Stimulated activated CD4-positive, alpha-beta T cell treated with anti-CD3 and anti-CD28 coated beads, Interleukin-4, amount 100 ng/mL, for 1 hour (primary cell): ENCODE measurements at places on chromosomes 12 and 14.

- DNase-seq: no peak
These were observed 230.9 kb upstream of the ARID2 start for GRCh38 chr12:45498645-45499044.

- DNase-seq: no peak
These were observed 116.1 kb downstream of the SCARB1 start for GRCh38 chr12:124747426-124748161.

DNA sequence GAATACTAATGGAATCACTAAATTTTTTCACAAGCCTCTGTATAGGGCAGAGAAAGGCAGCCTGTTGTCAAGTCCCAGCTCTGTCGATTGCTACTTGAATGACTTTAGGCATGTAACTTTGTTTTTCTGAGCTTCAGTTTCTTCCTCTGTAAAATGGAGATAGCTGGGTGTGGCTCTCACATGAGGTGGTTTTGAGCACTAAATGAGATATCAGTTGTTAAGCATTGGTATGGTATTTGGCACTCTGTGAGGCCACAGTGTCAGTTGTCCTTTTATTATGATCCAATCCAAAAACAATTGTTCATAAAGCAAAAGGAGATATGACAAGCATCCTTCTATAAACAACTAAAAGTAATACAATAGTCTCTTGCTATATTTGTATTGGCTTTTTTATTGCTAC lies 120.6 kb downstream of the DUSP6 start:
- DNase-seq: no peak

DNA sequence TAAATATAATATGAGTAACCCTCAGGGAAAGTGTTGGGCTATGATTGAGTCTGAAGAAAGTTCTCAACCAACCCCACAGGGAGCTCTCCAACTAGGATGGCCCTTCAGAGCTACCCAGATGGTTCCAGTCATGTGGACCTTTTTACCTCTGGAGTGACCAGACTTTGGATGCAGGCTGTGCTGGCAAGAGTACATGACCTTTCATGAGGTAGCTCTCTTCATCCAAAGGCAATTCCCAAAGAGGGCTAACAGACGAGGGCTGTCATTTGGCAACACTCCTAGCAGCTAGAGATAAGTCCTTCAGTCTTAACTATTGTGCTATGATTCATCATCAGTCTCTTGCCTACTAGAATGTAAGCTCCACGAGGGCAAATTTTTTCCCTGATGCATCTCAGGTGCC lies 75.4 kb downstream of the DUSP6 start:
- DNase-seq: no peak

DNA sequence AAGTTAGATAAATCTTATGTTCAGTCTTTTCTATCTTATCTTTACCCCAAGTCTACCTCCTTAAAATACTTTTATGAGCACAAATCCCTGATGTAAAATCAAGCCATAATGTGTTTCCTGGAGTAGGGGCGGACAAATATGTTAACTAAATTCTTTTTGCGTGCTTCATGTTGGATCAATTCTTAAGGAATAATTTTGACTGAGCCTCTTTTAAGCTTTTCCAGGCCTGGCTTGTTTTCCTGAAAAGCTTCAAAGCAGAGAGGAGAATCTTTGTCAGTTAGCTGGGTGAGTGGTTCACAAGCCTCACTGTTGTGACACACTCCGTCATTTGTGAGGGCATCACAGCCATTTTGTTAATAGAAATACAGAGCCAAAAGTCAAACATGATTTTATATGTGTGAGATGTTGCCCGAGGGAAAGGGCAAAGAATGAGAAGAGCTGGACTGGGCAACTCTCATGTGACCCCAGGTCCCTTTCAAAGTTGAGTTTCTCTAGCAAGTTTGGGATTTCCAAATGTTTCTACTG lies 468.9 kb downstream of the RGS6 start:
- DNase-seq: no peak

DNA sequence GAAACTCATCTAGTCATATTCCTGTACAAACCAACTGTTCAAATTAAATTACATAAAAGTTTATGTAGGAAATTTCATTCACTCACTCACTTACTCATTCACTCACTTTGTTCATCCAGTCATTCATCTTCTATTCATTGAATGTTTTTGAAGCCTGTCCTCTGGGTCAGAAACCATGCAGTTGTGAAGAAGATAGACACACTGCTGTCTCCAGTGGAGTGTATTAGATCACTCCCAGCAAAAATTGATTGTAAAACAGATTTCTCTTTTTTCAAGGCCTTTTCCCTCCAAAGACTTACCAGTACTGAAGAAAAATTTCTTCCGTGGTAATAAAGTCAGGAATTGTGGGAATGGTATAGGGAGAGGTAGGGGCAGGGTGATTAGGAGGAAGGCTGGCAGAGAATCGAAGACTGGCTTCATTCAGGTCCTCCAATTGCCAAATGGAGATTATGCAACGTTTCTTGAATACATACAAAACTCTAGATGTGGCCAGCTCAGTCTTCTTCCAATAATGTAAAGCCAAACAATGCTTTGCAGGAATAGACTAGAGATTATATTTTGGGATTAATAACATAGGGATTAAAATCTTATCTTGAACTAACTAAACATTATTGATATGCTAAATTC lies 9.1 kb downstream of the LRRK2 start:
- DNase-seq: no peak

DNA sequence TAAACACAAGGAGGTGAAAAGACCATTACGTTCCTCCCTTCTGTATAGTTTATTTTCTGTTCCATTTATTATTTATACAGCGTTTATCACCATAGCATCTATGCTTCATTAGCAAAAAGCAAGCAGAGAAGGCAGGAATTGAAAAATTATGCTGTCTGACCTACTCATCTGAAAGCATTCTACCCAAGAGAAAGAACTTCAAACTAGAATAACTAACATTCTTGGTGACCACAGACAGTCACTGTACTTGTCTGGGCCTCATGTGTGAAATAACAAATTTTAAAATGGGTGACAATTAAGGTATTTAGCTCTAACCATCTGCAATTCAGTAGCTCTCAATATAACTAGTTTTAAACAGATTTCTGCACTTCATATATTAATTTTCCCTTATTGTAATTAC lies 29.3 kb upstream of the PDE3A start:
- no peak for DNase-seq

- no peak for DNase-seq
These were observed 4.7 kb upstream of the EPYC start for GRCh38 chr12:91009319-91009950.

DNA sequence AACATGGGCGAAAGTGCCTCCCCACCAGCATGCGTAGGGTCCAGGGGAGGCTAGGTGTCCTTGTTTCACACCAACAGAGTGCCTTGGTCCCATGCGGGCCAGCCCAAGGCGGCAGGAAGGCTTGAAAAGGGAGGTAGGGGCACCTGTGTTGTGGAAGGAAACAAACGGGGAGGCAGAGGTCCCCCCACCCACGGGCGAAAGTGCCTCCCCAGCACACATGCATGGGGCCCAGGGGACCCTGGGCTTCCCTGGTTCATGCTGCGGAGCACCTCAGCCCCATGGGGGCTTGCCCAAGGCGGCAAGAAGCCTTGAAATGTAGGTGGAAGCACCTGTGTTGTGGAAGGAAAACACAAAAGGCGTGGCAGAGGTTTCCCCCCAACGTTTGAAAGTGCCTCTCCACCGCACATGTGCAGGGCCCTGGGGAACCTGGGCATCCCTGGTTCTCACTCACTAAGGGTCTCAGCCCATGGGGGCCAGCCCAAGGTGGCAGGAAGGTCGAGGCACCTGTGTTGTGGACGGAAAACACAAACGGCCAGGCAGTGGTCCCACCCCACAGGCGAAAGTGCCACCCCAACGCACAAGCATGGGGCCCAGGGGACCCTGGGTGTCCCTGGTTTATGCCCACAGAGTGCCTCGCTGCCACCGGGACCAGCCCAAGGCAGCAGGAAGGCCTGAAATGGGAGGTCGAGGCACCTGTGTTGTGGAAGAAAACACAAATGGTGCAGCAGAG lies 374.7 kb downstream of the ALG10 start:
- DNase-seq: no peak

- peak; percentile 43 for DNase-seq
These were observed 396.7 kb upstream of the OR4E1 start for GRCh38 chr14:22070119-22070982.

- DNase-seq: no peak
These were observed 38.1 kb upstream of the GARIN2 start for GRCh38 chr14:67151082-67151666.

DNA sequence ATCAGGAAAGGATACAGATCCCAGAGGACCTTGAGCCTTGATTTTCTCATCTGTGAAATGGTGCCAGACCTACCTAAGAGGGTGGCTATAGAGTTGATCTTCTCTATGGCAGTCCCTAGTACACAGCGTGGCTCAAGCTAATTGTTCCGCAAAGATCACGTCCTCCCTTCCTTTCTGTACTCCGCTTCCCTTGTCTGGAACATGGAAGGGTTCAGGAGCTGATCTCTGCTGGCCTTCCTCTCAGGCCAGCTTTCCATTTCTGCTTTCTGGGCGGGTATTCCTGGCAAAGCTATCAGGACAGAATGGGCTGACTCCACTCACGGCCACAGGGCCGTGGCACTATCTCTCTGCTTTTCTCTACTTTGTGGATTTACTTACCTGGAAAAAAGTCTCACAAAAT lies 6.5 kb downstream of the CAMKK2 start:
- DNase-seq: no peak

- DNase-seq: no peak
These were observed 14.2 kb upstream of the RNU6-8 start for GRCh38 chr14:32217301-32217700.

DNA sequence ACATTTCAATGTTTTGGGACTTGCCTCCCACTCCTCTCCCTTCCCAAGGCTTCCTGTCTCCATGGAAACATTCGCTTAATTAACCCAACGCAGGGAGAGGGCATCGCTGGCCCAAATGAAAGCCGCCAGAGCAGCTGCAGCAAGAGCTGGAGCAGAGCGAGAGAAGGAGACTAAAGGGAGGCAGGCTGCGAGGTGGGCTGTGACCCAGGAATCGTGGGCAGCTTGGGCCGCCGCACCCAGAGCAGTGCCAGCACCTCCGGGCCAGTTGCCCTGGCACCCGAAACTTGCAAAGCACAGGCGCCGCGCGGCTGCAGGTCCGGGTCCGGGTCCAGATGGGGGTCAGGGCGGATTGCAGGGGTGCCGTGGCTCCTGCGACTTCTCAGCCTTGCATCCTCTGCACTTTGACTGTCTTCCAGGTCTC lies 43.5 kb upstream of the PTPRQ start:
- no peak for DNase-seq

GRCh38 chr12:119659289-119659897 lies 8.5 kb upstream of the PRKAB1 start:
- DNase-seq: peak; percentile 30

DNA sequence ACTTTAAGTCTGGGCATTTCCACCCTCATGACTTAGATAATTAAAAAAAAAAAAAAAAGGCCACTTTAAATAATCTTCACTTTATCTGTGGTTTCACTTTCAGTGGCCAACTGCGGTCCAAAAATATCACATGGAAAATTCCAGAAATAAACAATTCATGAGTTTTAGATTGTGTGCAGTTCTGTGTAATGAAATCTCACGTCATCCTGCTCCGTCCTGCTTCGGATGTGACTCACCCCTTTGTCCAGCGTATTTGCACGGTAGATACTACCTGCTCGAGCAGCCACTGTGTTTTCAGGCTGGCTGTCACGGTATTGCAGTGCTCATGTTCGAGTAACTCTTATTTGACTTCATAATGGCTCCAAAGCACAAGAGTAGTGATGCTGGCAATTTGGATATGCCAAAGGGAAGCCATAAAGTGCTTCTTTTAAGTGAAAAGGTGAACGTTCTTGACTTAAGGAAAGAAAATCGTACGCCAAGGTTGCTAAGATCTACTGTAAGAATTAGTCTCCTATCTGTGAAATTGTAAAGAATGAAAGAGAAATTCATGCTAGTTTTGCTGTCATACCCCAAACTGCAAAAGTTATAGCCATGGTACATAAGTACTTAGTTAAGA lies 2.4 kb downstream of the E2F7 start:
- no peak for DNase-seq

DNA sequence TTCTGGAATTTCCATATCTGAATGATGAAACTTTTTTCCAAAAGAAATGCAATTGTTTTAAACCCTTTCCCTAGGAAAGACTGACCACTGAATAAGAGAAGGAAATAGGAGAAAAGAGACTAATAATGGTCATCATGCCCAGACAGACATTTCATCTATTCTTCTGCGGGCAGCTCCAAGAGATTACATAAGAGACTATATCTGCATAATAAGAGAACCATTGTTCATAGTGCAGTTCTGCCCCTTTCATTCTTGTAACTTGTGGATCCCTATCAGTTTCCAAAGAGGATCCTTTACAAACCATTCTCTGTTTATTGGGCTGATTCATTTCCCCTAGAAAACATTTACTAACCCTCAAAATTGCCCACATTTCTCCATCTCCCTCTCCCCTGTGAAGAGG lies 197.8 kb downstream of the FSCB start:
- no peak for DNase-seq

- DNase-seq: no peak
These were observed 25.5 kb upstream of the COX6A1 start for GRCh38 chr12:120412421-120412820.

DNA sequence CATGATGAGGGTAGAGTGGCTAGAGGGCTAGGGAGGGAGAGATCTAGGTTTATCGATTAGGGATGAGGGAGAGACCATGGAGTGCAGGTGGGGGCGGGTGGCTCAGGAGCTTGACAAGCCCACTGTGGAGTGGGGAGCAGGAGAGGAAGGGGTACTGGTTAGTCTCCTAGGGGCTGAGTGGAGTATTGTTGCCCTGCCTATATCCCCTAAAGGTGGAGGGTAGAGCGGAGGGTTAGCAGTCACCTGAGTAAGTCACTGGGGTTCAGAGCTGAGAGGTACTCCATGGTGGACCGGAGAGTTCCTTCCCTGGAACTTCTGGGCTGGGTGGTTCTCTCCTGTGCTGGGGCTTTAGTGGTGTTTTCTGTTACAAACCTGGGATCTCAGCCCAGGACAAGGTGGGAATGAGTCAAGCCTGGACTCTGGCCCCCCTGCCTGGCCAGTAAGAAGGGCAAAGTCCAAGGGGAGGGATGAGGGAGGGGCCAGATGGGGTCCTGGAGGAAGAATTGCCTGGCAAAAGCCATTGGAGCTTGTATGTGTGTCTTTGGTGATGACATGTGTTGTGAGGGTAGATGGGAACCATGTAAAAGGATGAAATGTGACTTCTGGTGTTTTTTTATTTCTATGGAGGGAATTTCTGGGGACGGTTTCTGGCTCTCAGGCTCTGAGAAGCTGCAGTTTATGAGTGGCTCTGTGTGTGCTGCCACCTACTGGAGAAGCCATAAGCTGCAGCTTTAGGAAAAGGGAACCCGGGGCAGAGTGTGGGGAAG lies at the start of gene CIDEB:
CIDEB (minus strand) TSS at position 403 of the 767 bp plus-strand sequence; CDS start at position 284, 119 bp downstream.
- DNase-seq: peak; percentile 54
